ENCODE measurements at places on chromosomes 16 and 17. TPM values are rescaled to one million over a fixed set of nuclear protein-coding genes. Genes with fewer than 3 reads are reported as not detected.

The CDRT15L2 gene
- not detected for total RNA-seq

GRCh38 chr17:83196973-83197880, 117.8 kb downstream of the METRNL start:
- DNase-seq: no peak

- no peak for DNase-seq
These were observed 35.7 kb upstream of the MED9 start for GRCh38 chr17:17440938-17441675.

- no peak for DNase-seq
These were observed 44.3 kb downstream of the HOXB1 start for GRCh38 chr17:48486557-48486956.

GRCh38 chr17:53607475-53607874, 215.3 kb upstream of the KIF2B start:
- DNase-seq: no peak

The ADORA2B gene
- 6.4 TPM for total RNA-seq

GRCh38 chr16:27969574-27969973, 93.9 kb downstream of the GSG1L start:
- no peak for DNase-seq

DNA sequence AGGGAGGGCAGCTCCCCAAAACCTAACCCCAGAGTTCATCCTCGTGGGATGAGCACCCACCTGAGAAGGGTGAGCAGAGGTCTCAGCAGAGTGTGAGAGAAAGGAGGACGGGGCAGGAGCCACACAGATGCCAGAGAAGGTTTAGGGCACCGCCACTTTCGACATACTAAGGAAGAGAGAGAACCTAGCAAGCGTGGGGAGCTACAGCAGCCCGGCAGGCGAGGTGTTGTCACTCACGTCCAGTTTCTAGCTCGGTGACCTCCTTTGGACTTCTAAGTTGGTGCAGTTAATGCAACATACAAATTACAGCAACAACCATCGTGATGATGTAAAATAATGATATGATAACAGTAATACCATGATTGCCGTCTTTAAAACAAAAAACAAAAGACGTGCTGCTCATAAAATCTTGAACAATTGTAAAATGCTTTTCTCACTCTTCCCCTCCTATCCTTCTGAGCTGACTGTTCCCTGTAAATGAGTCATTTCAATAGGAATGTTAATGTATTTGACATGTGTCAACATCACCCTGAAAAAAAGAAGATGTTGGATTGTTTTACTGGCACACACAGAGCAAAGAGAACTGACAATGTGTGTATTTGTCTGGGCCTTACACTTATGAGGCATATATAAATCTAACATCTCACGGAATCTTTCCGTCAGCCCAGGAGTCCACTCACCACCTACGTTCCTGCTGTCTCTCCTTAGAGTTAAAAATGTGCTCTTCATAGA, 158.2 kb upstream of the MAF start:
- no peak for DNase-seq

The PRR11 gene
- 12.2 TPM for total RNA-seq

The OR3A1 gene
- not detected for total RNA-seq

DNA sequence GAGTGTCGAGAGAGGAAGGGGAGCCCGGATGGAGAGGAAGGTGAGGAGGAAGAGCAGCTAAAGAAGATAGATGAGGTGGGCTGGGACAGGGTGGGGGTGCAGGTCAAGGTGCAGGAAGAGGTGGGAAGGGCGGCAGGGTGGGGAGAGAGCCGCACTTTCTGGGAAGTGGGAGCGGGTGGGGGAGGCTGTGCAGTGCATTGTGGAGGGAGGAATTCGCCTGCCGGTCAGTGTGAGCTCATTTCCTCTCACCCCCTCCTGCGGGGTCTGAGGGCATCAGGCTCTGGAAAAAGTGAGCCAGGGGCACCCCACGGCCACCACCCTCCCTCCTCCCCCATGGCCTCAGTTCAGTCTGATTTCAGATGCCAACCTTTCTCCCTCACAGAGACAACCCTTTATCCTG, 2.5 kb upstream of the ARHGAP23 start:
- DNase-seq: peak; percentile 71

DNA sequence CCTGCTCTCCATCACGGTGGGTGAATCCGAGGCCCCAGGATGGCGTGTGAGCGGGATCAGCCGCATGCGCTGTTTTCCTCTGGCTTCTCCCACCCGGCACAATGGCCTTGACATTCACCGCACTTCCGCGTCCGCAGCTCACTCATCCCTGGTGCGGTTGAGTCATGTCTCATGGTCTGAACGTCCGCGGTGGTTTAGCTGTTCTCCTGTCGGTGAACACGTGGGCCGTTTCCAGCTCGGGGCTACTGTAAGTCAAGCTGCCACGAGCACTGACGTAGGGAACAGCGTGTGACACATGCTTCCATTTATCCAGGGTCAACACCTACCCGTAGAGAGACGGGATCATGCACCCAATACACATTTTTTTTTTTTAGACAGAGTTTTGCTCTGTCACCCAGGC, 15.3 kb upstream of the CACNA1H start:
- no peak for DNase-seq

DNA sequence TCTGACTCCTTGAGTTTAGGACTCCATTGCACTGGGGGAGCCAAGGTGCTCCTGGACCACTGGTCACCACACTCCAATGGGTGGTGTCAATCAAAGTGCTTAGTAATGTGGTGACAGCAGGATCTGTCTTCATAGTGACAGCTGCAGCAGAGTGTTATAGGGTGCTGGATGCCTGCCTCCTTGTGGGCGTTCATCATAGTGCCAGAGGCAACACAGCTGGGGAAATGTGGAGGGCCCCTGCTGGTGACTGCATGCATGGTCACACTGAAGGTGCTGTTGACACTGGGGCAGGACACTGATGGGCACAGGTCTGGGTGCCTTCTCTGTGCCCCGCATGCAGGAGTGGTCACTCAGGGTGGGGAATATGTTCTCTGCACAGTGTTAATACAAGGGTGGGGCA, 177.5 kb upstream of the CDH8 start:
- DNase-seq: no peak

GRCh38 chr16:82203198-82203597, 33.2 kb upstream of the MPHOSPH6 start:
- no peak for DNase-seq

DNA sequence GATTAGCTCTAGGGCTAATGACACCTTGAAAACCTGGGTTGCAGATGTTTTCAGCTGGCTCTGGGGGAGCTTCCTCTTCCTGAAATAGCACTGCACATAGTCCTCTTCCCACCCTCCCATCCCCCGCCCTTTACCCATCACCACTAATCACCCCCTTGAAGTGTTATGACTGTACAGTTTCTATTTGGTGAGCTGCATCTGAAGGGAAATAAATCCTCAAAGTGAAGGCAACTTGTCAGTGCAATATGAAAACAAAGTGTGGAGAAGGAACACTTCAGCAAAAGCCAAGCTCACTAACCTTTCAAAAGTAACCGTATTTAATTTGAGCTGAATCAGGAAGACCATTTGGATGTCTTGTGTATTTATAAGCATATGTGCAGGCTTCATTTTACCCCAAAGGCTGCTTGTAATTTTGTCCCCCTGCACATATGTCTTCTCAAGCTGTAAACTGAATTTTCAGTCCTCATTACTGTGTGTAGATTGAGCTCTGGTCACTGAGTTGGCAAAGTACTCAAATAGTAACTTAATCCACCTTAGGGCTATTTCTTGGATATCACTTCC, 44.1 kb upstream of the CA10 start:
- DNase-seq: no peak

Data from dermis microvascular lymphatic vessel endothelial cell (primary cell).